ENCODE measurements at places on chromosomes 2 and 18.
A peak's percentile ranks its signal among the peaks of the same experiment; 100 is the strongest.

DNA sequence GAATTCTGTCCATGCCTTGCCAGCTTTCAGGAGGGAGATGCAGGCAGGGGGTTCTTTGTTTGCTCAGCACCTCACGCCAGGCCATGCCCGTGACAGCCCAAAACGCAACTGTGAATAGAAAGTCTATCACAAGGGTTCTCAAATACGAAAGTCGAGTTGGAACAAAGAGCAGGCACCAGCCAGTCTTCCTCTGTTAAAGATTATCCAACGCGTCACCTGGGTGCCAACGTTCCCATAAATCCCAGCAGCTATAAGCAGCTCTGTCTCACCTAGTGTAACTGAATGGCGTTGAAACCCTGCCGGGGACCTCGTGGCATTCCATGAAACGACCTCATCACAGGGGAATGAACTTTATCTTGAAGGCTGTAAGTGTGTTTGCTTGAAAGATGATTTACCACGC, 84.8 kb upstream of the GATA6 start:
- DNase-seq, result peak; percentile 92

GRCh38 chr2:21195326-21195725, 71.6 kb downstream of the TDRD15 start:
- no peak for DNase-seq

DNA sequence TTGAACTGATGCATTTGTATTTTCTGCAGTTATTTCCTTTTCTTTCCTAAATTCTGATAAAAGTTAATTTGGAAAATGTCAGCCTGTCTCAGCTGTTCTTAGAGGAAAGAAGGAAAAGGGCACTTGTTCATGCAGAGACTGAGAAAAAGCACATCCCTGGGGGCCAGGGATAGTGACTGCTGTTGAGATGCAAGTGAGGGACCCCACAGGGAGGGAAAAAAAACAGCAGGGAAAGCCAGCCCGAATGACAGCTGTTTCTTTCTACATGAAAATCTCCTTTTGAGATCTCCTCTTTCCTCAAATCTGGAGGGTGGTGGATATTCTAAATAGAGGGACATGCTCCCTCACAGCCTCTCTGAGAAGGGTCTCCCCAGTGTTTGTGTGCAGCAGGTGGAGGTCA, 14.0 kb upstream of the MTA3 start:
- no peak for DNase-seq

DNA sequence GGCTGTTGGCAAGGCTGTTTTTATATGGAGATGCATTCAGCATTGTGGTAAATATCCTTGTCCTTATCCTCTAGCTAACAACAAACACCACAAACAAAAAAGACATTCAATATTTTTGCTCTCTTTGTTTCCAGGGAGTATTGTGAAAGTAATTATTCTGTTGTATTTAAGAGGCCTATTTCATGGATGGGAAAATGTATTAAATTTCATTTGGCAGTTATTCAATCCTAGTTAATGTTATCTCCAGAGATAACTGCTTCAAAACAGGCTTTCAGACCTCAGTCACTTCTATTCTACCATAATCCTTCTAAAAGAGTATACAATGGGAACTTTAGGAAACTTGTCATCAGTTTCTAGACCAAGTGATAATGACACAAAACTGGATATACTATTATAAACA, 280.5 kb upstream of the CCDC68 start:
- no peak for DNase-seq

- peak; percentile 25 for DNase-seq
These were observed 15.9 kb downstream of the C2orf74 start for GRCh38 chr2:61177727-61178549.

GRCh38 chr2:132740081-132740720, 70.2 kb upstream of the LYPD1 start:
- DNase-seq, result no peak

GRCh38 chr2:152347076-152347475, 12.1 kb downstream of the FMNL2 start:
- no peak for DNase-seq

- DNase-seq, result no peak
These were observed 117.0 kb downstream of the ZBTB7C start for GRCh38 chr18:48292229-48292628.

DNA sequence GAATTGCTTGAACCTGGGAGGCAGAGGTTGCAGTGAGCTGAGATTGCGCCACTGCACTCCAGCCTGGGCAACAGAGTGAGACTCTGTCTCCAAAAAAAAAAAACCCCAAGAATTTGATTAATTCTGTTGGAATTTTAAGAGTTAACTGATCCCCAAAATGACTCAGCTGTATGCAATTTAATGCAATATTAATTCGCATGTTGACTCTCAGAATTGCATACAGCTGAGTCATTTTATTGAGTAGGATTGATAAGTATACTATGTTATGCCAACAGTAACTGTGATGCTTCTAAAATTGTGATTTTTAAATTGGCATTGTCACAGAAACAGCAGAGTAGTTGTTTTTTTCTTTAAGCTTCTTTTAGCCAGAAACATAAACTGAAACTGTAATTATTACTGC, 19.6 kb downstream of the MSH2 start:
- no peak for DNase-seq

DNA sequence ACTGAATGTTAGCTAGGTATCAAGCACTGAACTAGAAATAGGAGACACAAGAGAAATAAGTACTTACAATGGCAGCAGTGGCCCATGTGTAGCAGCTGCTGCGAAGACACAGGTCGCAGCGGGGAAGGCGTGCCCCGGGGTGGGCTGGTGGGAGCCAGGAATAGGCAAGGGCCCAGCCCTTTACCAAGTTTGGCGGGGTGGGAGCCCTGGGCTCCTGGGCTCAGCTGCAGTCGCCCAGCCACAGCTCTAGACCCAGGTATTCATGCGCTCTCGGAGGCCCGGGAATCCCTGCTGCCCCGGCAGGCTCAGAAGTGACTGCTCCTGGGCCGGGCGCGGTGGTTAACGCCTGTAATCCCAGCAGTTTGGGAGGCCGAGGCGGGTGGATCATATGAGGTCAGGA, 1287.3 kb downstream of the CNTNAP5 start:
- DNase-seq, result no peak

- DNase-seq, result no peak
These were observed 33.1 kb downstream of the LRRFIP1 start for GRCh38 chr2:237660381-237660900.

- DNase-seq, result no peak
These were observed 84.1 kb downstream of the RBMS1 start for GRCh38 chr2:160409480-160409879.

DNA sequence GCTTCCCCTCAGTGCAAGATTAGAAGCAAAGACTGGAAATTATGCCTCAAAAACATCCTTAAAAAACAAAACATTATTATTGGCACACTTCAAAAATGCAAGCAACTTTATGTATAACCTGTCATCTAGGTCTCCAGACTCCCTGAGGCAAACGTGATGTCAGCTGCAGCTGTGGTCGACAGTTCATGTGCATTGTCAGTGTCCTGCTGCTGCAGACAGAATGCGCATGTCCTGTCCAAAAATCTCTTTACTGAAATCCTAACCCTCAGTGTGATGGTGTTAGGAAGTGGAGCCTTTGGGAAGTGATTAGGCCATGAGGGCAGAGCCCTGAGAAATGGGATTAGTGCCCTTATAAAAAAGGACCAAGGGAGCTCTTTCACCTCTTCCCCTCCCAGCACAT, 126.9 kb downstream of the CYRIA start:
- DNase-seq, result no peak

DNA sequence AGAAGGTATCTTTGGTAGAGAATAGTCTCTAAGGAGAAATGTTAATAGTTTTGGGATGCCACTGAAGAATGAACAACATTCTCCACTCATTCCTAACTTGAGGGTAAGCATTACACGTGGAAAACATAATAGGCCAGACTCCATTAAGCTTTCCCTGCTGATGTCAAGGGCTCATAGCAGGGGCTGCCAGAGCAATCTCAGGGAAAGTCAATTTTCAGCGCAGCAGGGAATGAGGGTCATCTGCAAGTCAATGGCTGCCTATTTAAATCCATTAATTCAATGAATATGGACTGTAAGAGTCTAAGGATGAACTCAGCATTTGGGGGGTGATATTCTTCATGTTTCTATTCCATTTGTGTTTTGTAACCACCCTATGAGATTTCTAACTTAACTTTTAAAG, 144.2 kb upstream of the ARL4C start:
- DNase-seq, result no peak

DNA sequence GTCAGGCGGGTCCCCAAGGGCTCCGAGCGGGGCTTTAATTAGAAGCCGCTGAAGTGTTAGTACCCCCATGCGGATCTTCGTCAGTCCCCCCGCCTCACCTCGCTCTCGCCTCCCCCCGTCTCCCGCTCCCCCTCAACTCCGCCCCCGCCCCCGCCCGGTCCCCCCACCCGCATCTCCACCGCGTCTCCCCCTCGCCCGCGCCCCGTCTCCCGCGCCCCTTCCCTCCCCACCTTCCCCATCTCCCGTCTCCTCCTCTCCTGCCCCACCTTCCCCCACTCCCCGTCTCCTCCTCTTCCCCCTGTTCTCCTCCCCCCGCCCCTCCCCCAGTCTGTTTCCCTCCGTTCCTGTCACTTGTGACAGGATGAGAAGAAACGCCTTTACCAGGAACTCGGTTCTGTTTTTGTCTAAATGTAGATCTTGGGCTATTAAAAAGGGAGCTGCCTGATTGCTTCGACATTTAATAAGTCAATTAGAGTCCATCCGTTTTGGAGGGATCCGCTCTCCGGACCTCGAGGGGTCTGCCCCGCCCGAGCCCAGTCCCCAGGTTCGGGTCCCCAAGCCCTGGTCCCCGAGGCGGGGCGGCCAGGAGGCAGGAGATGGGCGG, 969 bp upstream of the ALKAL2 start:
- peak; percentile 64 for DNase-seq

- DNase-seq, result no peak
These were observed 68.7 kb downstream of the VWA3B start for GRCh38 chr2:98155716-98156115.

GRCh38 chr2:231929961-231930592, 3.9 kb upstream of the NPPC start:
- no peak for DNase-seq

DNA sequence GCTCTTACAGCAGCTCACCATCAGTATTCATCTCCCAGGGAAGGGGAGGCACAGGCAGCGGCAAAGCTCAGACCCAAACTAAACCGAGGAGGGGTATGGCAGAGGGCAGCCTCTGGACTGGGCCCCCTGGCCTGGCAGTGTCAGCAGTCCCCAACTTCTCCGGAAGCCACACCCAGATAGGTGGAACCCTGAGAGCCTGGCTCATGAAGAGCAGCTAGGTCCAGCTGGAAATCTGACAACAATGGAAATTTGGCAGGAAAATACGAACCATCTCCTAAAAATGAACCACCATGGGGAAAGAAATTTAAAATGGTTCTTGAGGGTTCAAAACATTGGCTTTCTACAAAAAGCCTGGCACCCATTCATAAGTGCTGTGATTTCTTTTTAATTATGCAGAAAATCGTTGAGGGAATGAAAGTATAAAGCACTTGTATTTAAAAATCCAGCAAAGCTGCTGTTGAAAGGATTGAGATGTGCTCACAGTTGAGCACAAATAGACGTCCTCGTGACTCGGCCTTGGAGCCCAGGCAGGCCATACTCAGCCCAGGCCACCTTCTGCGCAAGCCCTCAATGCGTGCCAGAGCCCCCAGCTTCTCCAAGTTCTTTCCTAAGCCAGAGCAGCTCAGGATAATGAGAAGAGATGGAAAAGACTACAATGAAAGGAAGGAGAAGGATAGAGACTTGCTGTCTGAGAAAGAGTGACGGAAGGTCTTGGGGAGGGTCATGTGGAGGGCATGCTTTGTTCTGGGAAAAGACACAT, 93.0 kb downstream of the COL6A3 start:
- no peak for DNase-seq

GRCh38 chr2:14385043-14385442, 247.5 kb upstream of the LRATD1 start:
- DNase-seq, result no peak

DNA sequence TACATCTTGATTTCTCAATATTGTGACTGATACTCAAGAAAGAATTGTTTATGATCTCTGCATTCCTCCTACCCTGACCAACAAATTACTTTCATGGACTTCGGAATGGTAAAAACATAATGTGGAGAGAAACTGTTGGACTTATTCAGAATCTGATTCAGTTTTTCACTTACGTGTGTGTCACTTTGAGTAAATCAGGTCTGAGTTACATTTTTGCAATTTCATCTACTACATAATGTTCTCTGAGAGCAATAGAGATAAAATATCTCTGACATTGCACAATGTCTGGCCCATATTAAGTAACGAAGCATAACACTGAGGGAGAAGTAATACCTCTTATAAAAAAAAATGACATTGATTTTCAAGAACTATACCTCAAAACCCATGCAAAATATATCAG, 1337.9 kb upstream of the CHAC2 start:
- no peak for DNase-seq

GRCh38 chr18:48073211-48073930, 142.9 kb upstream of the SMAD2 start:
- no peak for DNase-seq

- no peak for DNase-seq
These were observed 527.6 kb upstream of the MEX3C start for GRCh38 chr18:51724790-51725721.

GRCh38 chr2:195513119-195513518, 143.9 kb upstream of the SLC39A10 start:
- DNase-seq, result no peak

- DNase-seq, result no peak
These were observed 82.5 kb downstream of the SLC8A1 start for GRCh38 chr2:40369267-40370006.

DNA sequence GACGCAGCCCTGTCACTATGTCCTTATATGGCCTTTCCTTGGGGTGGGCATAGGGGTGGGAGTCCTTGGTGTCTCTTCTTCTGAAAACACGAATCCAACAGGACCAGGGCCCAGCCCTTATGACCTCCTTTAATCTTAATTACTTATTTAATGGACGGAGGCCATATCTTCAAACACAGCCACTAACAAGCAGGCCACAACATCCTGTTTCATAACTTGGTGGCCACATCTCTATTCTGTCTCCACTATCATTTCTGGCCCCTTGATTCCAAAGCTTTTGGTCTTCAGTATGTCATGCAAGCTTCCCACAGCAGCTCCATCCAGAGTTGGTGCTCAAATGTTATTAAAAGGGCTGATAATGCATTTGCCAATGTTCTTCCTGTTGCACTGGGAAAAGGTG, 287.3 kb upstream of the SMIM21 start:
- no peak for DNase-seq

Data from body of pancreas (tissue), 4 donors.